ENCODE measurements at places on chromosomes 11 and 22. TPM values are rescaled to one million over a fixed set of nuclear protein-coding genes. Genes with fewer than 3 reads are reported as not detected.

DNA sequence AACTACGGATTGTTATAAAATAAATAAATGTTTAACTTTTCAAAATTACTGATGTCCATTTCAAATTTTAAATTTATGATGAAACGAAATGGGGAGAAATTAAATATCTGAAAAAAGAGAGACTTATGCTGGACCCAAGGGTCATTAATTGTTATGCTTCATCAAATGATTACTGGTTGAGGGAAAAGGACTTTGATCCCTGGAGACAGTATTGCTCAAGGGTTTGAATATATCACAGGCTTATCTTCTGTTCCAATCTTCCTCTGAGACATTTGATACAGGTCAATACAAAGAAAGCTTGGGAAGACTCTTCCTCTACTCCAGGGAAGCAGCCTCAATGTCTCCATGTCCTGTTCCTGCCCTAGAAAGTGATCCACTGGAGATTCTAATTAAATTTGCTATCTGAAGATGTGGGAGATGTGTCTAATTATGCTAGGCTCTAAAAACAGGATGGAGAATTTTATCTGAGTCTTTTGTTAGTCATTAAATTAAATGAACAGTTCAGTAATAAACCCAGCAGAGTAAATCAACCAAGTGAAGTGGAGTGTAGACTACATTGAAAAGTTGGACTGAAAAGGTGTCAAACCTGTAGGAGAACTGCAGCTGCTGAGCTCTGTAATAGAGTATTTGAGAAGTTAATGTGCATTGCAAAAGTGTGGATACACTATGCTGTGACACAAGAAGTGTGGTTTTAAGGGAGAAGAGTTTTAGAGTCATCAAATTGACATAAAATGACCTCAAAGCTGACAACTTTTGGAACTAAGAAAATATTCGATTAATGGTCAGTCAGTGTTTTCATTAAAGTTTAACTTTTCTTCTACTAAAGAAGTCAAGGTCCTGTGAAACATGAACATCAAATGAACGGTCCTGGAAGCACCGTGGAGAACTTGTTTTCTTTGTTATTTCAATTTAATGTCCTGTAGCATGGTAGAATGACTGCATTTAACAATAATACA is 623.7 kb upstream of the CCDC90B start:
- H3K36me3 ChIP-seq: no peaks in the 10 kb centered on the region
- no peak overlapping the region for H3K4me3 ChIP-seq
- H3K27me3 ChIP-seq: no peaks in the 10 kb centered on the region
- H3K4me1 ChIP-seq: no peaks in the 10 kb centered on the region
- no peak for DNase-seq

E2F8 gene
- total RNA-seq: 1.2 TPM

ADORA2A gene
- total RNA-seq: 5.3 TPM

- no peaks in the 10 kb centered on the region for H3K27me3 ChIP-seq
- H3K4me1 ChIP-seq: no peaks in the 10 kb centered on the region
- H3K36me3 ChIP-seq: no peaks in the 10 kb centered on the region
- DNase-seq: no peak
- H3K27ac ChIP-seq: no peak overlapping the region
- H3K4me3 ChIP-seq: no peak overlapping the region
These were observed 53.1 kb upstream of the CEP295 start for GRCh38 chr11:93608364-93608763.

DNA sequence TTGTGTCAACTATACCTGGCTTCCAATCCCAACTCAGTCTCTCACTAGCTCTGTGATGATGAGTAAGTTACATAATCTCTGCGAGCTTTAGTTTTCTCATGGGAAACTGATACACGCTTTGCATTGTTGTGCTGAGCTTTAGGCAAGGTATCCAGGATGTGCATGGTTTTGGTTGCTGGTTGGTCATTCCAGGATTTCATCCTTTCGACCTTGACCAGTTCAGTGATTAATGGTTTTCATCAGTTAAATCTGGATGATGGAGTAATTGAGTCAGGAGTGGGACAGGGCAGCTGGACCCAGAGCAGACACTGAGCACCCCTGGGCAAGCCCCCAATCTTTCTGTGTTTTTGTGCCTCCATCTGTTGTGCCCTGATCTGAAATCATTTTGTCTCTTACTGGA is 417.3 kb upstream of the CADM1 start:
- no peak overlapping the region for H3K4me3 ChIP-seq
- H3K36me3 ChIP-seq: no peaks in the 10 kb centered on the region
- no peak for DNase-seq

PLAAT2 gene
- total RNA-seq: not detected

GRCh38 chr11:116517584-116517983 is 255.2 kb downstream of the BUD13 start:
- DNase-seq: no peak
- no peak overlapping the region for H3K4me3 ChIP-seq
- H3K4me1 ChIP-seq: no peaks in the 10 kb centered on the region
- no peaks in the 10 kb centered on the region for H3K36me3 ChIP-seq

DNA sequence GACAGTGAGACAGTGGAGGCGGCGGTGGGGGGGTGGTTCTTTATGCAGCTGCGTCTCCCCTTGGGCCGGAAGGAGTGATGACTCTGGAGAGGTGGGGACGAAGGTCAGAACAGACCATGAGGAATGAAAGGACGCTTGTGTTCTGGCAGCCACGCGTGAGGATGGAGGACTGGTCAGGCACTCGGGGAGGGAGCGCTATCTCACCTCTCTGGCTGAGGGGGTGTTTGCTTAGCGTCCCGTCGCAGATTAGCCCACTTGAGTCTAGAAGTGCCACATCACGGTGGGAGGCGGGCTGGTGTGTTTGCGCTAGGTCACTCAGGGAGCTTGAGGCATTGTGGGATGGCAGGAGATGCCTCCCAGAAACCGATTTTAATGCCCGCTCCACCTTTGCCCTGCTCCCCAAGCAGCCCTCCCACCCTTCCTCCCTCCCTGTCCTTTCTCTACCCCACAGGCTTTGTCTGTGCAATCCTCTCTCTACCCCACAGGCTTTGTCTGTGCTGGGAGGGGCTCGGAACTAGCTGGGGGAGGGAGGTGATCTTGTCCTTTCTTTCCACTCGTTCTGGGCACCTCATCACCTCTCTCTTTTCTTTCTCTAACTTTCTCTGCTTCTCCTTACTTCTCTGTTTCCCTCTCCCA is 97.8 kb downstream of the PKNOX2 start:
- no peaks in the 10 kb centered on the region for H3K36me3 ChIP-seq
- H3K27ac ChIP-seq: peak overlapping the region; percentile 61
- H3K27me3 ChIP-seq: peaks cover 9% of the 10 kb centered on the region
- H3K4me3 ChIP-seq: no peak overlapping the region

DNA sequence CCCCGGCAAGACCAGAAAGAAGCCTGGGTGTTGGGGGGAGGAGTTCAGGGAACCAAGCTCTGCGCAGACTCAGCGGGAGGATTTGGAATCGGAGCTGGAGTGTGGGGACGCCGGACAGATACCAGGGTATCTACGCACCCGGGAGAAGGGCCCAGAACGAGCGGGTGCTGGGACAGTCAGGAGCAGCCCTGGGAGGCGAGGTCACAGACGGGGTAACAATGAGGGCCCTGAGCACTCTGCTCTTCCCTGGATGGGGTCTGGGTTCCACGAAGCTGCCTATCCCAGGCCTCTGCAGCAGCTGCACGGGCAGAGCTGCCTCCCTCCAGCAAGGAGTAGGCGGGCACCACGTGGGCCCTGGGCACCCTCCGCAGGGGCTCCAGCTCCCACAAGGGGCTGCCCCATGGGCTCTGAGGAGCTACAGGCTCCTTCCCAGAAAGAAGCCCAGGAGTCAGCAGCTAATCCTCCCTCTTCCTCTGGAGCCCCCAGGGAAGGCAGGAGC is 197.2 kb downstream of the BRD1 start:
- no peaks in the 10 kb centered on the region for H3K36me3 ChIP-seq
- no peak overlapping the region for H3K4me3 ChIP-seq
- H3K27me3 ChIP-seq: peaks cover under 1% of the 10 kb centered on the region
- no peak for DNase-seq
